ENCODE measurements at places on chromosomes 2 and 18. TPM values are rescaled to one million over a fixed set of nuclear protein-coding genes. Genes with fewer than 3 reads are reported as not detected.

SLC4A3 gene
- 4.1 TPM for total RNA-seq

RGPD4 gene
- not detected for total RNA-seq

ARMC9 gene
- 36.0 TPM for total RNA-seq

PTPRN gene
- 0.55 TPM for total RNA-seq

GRCh38 chr2:38697116-38697840 lies 31.4 kb downstream of the GALM start:
- DNase-seq, result no peak

GRCh38 chr2:158575051-158575635 lies 118.4 kb downstream of the PKP4 start:
- DNase-seq, result no peak

GRCh38 chr2:129799036-129799958 lies 180.2 kb upstream of the RAB6C start:
- no peak for DNase-seq

GRCh38 chr2:46014911-46015654 lies 282.1 kb upstream of the EPAS1 start:
- no peak for DNase-seq

DNA sequence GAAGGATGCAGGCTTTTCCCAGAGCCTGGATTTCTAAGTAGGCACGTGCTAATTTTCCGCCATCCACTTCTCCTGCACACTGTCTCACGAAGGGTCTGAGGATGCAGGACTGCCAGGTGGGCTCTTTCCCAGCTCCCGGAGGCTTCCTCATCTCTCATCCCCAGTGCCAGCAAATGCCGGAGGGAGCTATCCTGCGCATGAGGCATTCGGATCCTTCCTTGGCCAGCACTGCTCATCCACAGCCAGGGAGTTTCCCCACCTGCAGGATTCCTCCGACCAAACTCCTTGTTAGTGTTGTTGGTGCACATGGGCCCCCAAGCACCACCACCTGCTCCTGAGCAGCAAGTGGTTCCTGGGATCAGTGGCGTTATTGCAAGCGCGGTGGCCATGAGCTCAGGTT lies 5.0 kb downstream of the CNDP1 start:
- no peak for DNase-seq

DNA sequence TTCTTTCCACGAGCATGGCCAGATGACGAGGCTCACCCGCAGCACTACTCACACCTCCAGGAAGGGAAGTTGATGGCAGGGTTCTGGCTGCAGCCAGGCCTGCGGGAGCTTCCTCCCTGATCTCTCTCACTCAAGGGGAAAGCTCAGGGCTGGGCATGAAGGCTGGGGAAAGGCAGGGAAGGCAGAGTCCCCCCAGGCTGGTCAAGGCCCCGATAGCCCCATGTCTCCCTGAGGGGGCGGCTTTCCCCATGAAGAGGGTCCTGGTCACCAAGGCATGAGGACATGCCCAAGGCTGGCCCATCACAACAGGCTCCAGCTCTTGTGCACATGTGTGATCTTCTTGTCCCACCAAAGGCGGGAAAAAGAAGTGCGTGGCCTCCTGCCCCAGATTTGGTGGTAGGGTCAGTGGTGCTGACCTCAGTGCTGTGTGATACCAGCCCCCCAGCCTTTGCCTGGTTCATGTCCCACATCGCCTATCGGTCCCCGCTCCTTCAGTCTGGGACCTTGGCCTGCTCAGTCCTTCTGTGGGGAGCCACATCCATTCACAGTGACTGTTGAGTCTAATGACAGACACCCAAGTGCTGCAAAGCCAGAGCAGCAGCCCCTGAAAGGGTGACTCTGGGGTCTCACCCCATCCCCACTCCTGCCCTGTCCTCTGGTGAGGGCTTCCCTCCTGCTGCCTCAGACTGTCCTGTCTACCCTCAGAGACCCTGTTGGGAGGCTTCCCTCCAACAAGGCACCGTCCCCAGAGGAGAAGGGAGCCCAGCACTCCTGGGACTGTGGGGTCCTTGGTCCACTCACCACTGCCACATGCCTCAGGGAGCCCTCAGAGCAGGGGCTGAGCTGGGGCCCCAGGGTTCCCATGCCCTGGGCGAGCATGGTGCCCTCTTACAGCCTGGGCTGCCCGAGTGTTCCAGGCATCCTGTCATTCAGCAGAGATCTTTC lies 49.8 kb upstream of the ALPP start:
- no peak for DNase-seq

DNA sequence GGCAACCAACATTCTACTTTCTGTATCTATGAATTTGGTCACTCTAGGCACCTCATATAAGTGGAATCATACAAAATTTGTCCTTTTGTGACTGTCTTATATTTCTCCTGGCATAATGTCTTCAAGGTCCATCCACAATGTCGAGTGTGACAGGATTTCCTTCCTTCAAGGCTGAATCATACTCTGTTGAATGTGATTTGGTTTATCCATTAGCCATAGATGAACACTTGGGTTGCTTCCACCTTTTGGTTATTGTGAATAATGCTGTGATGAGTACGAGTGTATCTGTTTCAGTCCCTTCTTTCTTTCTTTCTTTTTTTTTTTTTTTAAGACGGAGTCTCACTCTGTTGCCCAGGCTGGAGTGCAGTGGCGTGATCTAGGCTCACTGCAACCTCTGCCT lies 311.3 kb downstream of the TGIF1 start:
- no peak for DNase-seq

DNA sequence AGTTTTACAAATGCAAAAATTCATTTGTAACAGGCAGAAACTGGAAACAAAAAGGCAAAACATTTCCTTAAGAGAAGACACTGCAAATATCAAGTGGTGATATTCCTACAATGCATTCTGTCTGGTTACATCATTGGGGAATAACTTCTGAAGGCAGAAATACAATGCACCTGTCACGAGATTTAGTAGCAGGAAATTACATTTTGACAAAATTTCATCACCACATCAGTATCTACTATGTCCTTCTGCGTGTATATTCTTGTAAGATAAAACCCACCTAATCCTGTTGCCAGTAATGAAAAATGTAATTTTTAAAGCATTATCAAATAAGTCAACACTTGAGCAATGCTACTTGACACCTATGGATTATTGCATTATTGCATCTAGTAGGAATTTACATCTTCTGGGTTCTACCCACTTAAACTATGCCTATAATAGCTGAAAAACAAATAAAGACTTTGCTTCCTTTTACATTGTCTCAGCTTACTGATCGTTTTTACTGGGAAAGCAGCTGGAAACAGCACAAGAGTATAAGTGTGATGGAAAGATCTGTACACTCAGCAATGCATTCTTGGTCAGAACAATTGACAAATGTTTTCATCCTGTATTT lies 59.5 kb downstream of the IRS1 start:
- no peak for DNase-seq

DNA sequence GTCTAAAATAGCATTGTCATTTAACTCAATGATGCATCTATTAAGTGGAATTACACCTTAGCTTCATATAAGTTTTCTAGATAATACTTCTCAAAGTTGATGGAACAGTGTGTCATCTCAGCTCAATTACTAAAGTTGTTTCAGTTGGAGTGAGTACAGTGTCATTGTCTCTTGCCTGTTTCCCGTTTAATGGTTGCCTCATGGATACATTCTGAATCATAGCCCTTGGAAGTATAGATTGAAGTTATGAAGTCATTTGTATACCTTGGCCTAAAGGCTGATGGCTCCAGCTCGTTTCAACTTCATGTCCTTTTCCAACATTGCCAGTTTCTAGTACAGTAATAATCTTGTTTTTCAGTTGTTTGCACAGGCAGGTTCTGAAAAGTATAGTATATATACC lies 130.5 kb upstream of the NOSTRIN start:
- no peak for DNase-seq

DNA sequence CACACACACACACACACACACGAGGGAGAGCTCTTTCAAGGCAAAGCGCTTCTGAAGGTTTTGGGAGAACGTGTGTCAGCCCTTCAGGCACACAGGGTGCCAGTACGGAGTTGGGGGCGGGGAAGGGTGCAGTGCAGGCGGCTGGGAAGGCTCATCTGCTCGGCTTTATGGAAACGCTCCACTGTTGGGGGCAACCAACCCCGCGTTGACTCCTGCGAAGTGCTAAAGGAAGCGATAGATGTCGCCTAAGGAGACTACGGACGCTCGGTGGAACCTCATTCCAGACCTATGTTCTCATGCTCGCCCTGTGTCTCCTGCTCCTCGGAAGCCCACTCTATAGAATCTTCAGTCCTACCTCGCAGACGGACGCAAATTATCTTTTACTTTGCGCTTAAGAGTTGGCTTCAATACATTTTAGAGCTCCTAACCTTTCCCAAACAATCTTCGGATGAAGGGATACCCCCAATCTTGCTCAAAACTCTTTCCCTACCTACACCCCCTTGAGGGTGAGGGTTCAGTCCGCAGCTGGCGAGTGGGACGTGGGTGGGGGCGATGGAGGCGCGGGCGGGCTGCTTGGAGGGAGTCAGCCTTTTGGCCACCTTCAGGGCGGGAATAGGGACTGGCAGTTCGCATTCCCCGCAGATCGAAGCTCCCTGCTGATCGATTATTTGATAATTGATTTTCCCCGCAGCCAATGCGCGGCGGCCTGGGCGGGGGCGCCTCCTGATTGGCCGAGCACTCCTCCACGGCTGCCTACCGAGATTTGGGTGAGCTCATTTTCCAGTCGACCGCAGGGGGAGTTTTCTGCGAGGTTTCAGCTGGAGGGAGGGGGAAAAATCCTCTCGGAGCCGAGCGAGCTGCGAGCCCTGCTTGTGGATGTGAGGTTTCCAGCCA lies 1.9 kb upstream of the MEIS1 start:
- peak; percentile 96 for DNase-seq

DNA sequence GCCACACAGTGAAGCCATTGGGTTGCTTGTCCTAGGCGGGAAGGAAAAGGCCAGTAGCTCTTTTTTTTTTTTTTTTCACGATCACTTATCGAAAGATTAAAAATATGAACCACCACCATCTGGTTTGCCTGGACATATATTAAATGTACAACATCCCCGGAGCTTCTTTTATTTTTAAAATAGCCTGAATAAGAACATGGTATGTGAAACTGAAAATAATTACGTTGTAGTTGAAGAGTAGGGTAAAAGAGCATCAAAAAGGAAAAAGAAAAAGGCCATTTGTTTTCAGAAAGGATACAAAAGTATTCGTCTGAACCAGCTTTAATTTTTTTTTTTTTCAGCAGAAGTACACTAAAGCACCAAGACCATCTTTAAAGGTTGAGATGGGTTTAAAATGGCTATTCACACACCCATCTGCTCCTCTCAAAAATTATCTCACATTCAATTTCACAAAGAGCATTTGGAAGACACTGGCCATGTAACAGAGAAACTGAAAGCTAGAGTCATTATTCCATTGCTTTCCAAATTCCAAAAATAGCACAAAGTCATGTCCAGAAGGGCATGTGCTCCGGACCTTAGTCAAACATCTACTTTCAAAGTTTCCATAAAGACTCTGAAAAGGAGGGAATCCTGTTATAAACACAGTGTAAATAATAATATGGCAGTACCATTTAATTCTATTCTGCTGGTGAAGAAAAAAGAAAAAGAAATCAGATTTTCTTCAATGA lies 82.9 kb downstream of the SCN3A start:
- DNase-seq, result no peak
